ENCODE measurements at places on chromosomes 5 and 9.

GRCh38 chr9:131656356-131657036, 83.4 kb downstream of the RAPGEF1 start:
- DNase-seq: peak; percentile 100

DNA sequence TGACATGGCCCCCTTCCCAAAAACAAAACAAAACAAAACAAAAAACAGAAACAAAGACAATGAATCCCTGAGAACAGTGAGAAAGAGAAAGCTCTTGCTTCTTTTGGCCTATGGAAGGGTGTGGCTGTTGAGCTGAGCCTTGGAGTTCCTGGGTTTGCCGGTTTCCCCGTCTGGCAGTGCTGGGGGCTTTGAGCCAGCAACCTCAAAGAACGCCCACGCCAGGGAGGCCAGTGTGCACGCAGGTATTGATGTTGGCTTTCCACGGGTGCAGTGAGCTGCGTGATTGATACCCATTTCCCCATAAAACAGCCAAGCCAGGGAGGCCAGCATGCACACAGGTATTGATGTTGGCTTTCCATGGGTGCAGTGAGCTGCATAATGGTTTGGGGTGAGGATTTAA, 8.3 kb upstream of the LCN1 start:
- no peak for DNase-seq

DNA sequence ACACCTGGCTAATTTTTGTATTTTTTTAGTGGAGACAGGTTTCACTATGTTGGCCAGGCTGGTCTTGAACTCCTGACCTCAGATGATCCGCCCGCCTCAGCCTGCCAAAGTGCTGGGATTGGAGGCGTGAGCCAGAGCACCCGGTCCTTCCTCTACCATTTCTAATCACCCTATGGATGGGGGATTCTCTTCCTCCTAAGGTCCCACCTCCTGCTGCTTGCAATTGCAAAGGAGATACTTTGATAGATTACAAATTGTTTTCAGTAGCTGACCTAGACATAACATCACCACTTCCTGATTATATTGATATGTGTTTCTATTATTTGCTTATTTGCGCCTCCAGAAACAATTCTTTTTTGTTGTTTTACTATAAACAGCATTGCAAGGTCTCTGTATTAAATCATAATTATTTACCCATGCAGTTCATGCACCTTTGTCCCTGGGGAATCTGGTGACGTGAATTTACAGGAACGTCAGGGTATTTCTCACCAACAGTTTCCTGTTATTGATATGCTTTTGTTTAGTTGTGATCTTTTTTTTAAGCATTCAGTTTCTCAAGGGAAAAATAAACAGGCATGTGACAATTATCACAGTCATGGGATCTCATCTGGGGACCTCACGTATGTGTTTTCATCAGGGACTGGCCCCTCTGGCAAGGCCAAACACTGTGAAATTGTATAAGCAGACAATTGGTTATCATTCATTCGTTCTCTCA, 43.2 kb downstream of the ESM1 start:
- no peak for DNase-seq

DNA sequence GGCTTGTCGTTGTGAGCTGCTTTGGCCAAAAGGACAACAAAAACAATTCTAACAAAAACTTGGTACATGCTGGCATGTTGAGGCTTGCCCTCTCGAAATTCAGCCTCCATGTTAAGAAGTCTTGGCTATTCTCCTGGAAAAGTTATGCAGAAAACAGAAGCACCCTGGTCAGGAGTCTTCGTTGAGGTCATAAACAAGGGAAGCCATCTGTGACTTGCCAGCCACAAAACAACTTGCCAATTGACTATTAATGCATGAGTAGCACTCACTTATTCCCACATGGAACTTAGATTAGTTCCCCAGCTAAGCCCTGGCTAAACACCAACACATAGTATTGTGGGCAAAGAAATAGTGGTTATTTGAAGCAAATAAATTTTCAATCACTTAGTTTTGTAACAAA, 521.0 kb upstream of the CHD1 start:
- DNase-seq: no peak

GRCh38 chr9:125966466-125966865, 219.3 kb downstream of the PBX3 start:
- DNase-seq: no peak

- no peak for DNase-seq
Observed at GRCh38 chr5:109944461-109944860, 254.7 kb downstream of the MAN2A1 start.

- no peak for DNase-seq
Observed at GRCh38 chr9:84673806-84674205, 4.3 kb downstream of the NTRK2 start.

- no peak for DNase-seq
Observed at GRCh38 chr9:124645274-124645673, 125.8 kb downstream of the NR6A1 start.

GRCh38 chr5:138952962-138953361, 77.8 kb upstream of the LRRTM2 start:
- no peak for DNase-seq

- DNase-seq: no peak
Observed at GRCh38 chr5:145236127-145236526, 599.0 kb downstream of the PRELID2 start.

GRCh38 chr9:133538851-133539833, 4.6 kb downstream of the ADAMTSL2 start:
- peak; percentile 39 for DNase-seq

DNA sequence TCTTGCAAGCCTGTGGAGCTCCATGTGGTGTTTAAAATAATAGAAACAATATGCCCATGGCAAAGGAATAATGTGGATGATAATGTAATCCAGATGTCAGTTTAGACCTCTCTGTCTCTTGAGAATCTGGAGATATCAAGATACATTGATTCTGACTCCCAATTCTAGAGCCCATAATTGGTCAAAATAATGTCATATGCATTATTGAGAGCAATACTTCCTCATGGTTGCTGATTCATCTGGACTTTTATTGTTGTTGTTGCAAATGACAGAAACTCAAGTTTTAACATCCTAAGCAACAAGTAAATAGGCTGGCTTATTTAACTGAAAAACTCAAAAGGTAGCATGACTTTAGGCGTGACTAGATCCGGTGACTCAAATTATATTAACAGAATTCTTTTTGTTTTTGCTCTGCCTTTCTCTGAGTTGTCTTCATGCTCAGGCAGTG, 152.1 kb downstream of the PCSK1 start:
- DNase-seq: no peak

GRCh38 chr5:147911427-147911826, 5.1 kb upstream of the C5orf46 start:
- DNase-seq: no peak

GRCh38 chr9:135088348-135088978, 995 bp downstream of the OLFM1 start:
- DNase-seq: no peak

DNA sequence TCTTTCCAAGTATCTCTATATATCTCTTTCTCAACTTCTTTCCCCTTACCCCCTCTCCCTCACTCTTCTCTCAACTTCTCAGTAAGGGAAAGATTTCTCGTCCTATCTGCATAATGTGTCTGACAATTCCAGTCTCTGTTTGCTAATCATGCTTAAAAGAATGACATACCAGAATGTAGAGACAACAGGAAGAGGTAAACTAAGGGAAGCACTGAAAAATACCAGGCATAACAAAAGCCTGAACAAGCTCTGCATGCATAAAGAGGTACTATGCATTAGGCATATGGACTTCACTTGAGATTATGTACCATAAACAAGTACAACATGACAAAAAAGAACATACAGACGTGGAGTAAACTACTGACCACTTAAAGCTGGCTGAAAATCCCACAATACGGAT, 62.6 kb downstream of the SEMA5A start:
- no peak for DNase-seq

- peak; percentile 76 for DNase-seq
Observed at GRCh38 chr5:90878081-90878480, 319.5 kb downstream of the ADGRV1 start.

DNA sequence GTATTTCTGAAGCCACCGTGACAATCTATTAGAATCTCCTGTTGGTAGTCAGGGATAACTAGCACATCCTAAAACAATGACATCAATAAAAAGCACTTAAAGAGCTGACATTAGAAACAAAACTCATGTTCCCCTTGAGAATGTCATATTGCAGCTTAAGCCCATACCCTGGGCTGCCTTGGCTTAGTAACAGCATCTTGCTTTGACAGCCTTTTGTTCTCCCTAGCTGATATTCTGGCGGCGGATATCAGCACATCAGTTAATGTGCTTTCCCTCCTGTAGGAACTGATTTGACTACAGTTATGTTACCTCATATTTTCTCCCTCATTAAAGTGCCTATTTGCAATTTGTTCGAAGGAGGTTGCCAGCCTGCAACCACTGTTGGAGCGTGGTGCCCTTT, 214.1 kb downstream of the CD180 start:
- DNase-seq: no peak

DNA sequence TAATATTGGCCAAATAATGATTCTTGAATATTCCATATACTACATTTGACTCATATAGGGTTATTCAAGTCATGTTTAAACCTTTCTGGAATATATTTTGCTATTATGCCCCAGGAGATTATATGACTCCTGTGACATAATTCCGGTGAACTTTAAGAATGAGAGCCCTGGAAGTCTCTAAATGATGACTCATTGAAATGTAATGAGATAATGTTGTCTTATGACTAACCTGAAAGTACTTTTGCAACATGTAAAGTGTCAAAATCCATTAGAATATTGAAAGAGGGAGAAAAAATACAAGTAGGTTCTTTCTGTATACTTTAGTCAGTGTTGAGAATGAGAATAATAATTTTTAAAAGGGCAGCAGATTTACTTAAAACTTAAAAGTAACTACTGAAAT, 830.4 kb downstream of the MAT2B start:
- DNase-seq: peak; percentile 11

DNA sequence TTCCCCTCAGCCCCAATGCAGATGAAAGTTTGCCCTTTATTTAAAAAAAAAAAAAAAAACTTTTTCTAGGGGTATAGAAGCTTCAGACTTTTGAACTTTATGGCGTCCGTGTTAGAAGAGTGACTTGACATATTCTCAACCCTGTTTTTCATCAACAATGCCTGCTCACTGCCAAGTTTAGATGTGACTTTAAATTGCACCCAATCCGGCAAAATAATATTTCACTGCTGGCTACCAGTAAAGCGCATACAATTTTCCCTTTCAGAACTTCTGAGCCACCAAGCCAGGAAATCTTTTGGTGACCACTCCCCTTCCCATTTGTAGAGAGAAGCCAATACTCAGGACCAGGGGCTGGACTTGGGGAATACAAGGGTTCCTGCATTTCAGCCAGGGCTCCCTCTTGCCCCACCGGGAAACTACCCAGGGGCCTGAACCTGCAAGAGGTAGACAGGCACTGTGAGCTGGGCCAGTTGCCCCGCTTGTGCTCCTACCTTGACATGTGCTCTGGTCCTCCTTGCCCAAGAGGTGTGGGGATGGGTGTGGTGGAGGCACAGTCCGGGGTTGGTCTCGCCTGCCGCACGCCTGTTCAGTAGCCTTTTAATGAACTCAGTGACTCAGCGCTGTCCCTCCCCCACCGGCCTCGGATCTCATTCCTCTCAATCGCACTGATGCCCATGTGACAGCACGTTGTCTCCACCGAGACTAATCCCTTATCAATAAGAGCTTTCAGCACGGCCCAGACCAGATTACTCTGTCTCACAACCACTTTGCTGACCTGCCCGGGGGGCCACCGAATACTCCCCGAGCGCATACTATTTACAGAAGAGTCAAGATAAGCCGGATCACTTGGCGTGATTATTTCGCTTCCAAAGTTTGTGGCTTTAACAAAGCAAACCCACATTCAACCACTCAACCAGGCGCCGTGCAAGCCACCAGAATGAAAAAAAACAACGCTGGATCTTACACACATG, 226.4 kb downstream of the DCP2 start:
- DNase-seq: no peak

GRCh38 chr9:123350590-123351310, 5.2 kb upstream of the CRB2 start:
- DNase-seq: no peak

GRCh38 chr9:127136081-127136879, 13.8 kb upstream of the ANGPTL2 start:
- no peak for DNase-seq

- DNase-seq: no peak
Observed at GRCh38 chr5:87383216-87383615, 29.5 kb downstream of the CCNH start.

DNA sequence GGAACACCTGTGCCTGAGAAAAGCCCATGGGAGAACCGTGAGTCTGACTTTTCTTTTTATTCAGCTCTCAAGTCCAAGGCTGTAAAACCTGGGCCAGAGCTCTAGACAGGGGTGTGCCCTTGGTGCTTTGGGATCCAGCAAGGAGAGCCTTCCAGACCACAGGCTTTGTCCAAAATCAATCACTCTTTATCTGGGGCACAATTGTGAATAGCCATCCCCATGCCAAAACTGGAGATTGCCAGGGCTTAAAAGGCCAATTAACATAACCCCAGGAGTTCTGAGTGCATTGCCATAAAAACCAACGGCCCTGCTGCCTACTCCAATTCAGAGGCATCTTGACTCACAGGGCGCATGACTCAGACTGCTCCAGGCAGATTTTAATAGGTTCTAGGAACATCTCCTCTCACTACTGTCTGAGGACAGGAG, 391.8 kb downstream of the ARHGEF28 start:
- no peak for DNase-seq

- DNase-seq: no peak
Observed at GRCh38 chr5:67552773-67553172, 356.2 kb upstream of the CD180 start.

GRCh38 chr9:70534471-70534870, 120.0 kb upstream of the KLF9 start:
- no peak for DNase-seq

GRCh38 chr5:14234204-14234603, 91.1 kb downstream of the TRIO start:
- DNase-seq: no peak

GRCh38 chr9:33351547-33351946, 50.8 kb downstream of the AQP7 start:
- DNase-seq: no peak

DNA sequence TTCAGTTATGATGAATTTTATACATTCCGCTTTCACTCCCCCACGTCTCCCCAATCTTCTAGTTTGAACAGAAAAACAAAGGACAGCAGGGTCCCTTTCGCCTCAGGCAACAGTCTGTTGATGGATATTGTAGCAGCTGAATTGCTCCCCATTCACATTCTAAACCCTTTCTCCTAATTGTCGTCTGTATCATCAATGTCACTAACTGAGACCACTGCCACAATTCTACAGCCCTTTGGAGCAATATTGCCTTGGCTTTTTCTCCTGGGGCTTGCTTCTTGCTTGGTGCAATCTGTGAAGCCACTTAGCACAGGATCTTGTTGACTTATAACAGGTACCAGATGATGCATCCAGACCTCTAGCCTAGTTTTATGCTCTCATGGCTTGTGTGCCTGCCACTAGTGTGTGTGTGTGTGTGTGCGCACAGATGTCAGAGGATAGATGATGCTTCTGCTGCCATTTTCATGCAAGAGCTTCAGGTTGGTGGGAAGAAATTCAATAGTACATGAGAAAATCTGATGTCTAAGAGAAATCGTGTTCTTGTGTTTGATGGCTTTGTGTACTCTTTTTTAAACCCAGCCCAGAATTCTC, 195.2 kb upstream of the ISL1 start:
- DNase-seq: no peak

DNA sequence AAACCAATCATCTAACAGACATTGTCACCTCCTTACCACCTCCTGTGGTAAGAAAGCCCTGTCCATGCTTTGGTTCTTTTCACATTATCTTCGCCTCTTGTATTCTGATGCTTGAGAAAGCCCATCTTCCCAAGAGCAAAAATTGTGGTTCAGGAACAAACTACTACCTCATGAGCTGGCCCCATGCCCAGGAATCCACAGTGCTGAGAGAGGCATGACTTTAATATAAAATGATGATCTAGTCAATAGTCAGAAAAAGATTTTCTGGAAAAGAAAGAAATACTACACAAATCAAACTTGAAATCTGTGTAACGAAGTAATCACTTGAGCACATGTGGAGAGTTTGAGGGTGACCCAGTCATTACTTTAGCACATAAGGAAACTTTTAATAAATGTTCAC, 94.7 kb downstream of the FGF10 start:
- no peak for DNase-seq

Measured in inflammatory macrophage treated with lipopolysaccharide for 4 hours (primary cell).